ENCODE measurements at places on chromosomes 5 and 9.

GRCh38 chr9:134265078-134265477, 61.2 kb upstream of the RXRA start:
- DNase-seq, result no peak

- no peak for DNase-seq
These were observed 13.2 kb downstream of the TMEM8B start for GRCh38 chr9:35842020-35842745.

- DNase-seq, result no peak
These were observed 96.5 kb downstream of the FGF10 start for GRCh38 chr5:44292736-44293135.

GRCh38 chr5:150446088-150446487, 3.5 kb downstream of the RPS14 start:
- no peak for DNase-seq

- no peak for DNase-seq
These were observed 159.3 kb downstream of the SYK start for GRCh38 chr9:90960941-90961340.

DNA sequence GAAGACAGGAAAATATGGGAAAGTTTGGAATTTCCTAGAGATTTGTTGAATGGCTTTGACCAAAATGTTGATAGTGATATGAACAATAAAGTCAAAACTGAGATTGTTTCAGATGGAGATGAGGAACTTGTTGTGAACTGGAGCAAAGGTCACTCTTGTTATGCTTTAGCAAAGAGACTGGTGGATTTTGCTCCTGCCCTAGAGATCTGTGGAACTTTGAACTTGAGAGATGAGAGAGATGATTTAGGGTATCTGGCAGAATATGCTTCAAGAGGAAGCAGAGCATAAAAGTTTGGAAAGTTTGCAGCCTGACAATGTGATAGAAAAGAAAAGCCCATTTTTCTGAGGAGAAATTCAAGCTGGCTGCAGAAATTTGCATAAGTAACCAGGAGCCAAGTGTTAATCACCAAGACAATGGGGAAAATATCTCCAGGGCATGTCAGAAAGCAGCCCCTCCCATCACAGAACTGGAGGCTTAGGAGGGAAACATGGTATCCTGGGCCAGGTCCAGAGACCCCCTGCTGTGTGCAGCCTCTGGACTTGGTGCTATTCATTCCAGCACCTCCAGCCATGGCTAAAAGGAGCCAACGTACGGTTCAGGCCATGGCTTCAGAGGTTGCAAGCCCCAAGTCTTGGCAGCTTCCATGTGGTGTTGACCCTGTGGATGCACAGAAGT, 114.3 kb upstream of the STARD4 start:
- DNase-seq, result no peak

- no peak for DNase-seq
These were observed 206.4 kb downstream of the C9orf50 start for GRCh38 chr9:129414377-129414992.

DNA sequence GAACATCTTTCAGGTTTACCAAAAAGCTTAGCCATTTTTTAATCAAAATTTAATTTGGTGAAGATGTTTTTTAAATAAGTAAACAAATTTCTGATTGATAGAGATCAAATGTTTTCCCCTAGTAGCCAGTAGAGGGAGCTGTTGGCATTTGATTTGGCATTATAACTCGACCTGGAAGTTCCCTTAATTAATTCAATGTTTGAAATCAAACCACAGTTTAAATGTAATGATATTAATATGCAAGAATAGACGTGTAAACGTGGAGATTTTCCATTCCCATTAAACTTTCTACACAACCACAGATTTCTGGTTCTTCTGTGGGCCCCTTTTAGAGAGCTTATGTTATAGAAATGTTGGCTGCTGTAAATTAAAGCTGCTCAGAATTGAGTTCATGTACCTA, 148.1 kb upstream of the MPDZ start:
- DNase-seq, result peak; percentile 70

GRCh38 chr5:173704615-173705511, 88.4 kb upstream of the BOD1 start:
- DNase-seq, result no peak

- DNase-seq, result no peak
These were observed 420.1 kb upstream of the MEF2C start for GRCh38 chr5:89303033-89303480.

DNA sequence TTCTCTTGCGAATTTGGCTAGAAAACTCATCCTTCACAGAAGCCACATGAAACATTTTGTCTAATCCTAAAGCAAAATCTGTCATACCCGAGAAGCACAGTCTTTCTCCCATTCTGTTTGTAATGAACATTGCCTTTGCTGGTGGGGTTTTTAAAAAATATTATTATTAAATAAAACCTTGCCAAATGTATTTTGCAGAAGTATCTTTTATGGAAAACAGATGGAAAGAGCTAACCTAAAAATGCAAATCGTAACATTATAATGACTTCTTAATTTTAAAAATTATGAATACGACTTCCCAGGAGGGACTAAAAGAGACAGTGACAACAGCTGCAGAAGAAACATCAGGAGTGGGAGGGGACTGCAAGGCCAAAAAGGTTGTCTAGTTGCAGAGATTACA, 246.3 kb upstream of the TAS2R1 start:
- DNase-seq, result no peak

DNA sequence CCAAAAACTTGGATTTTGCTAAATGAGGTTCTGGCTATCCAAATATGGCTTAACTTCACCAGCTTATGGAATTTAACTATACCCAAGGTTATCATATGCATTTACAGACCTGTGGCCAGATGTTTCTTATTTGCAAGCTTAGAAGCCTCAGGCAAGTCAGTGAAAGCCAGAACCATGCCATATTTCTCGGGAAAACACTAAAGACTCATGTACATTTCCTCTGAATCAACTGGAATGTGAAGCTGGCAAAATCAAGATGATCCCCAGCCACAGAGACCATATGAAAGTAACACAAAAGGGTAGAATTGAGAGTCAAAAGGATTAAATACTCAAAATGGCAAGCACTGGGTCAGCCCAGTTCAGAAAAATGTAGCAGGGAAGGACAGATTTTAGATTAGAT, 76.4 kb upstream of the SLC1A1 start:
- DNase-seq, result no peak

- DNase-seq, result no peak
These were observed 294.3 kb downstream of the EPB41L4A start for GRCh38 chr5:112124788-112125187.

DNA sequence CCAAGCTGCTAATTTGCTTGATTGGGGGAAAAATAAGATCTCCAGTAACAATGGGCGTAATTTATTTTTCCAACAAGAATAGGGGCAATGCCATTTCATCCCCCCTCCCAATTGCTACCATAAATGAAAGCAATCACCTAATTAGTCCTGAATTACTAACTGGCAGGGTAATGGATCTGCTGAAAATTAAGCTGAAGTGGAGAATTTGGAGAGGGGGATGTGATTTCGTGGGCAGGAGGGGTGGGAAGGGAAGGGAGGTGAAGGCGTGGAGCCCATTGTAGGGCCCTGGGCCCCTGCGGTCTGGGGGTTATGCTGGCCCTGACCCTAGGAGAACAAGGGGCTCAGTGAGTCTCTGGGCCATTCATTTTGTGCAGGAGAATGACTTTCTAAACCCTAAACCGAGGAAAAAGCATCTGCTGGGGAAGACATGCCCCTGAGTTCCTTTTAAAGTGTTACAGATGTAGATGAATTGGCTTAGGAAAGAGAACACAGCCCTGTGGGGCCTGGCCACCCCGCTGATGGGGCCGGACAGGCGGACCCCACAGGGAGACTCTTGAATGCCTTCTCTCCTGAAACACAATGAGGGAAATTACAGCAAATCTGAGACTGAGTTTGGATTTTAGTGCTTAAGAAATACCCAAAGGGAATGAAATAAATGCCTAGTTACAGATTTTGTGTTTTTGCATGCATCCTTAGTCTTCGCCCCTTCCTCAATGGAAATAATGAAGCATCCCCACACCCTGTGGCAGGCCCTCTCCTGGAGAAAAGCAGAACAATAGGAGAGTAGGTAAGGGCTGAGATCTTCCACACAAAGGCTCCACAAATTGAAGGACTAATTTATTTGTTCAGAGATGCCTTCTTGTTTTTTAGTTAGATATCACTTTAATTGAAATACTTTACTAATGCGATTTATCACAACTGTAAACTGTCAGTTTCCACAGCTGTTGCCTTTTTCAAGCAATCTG, 143.2 kb downstream of the PSAT1 start:
- DNase-seq, result no peak

- no peak for DNase-seq
These were observed 80.3 kb downstream of the BOD1 start for GRCh38 chr5:173535976-173536639.

DNA sequence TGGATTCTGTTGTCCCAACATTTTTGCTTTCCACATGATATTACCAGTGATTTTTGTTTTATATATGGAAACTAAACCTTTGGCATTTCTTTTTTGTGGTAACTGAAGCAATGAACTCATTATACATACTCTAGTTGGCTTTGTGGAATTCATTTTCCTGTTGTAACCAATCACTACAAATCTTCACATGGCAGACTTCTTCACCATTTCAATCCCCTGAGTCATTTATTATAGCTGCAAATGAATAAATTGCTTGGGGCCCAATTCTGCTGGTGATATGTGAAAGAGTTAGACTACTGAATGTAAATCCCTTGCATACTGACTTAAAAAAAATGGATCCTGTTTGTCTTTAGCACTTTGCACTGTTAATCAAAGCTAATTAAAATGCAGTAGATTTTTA, 1709.6 kb upstream of the WWC1 start:
- DNase-seq, result no peak

DNA sequence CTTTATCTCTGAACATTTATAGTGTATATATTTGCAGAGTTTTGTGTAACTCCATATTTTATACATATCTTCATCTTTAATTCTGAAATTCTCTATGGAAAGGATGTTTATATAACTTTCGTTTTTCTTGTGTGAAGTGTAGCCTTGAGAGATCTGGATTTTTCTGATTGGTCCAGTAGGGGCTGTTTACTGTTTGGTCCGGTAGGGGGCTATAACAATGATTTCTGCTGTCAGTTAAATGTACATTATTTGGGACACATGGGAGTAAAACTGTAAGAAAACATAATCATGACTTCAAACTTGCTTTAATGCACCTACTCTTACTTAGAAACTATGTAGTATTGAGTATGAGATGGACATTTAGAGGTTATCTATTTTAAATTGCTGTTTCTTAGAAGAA, 527.1 kb upstream of the ARRDC3 start:
- DNase-seq, result no peak

DNA sequence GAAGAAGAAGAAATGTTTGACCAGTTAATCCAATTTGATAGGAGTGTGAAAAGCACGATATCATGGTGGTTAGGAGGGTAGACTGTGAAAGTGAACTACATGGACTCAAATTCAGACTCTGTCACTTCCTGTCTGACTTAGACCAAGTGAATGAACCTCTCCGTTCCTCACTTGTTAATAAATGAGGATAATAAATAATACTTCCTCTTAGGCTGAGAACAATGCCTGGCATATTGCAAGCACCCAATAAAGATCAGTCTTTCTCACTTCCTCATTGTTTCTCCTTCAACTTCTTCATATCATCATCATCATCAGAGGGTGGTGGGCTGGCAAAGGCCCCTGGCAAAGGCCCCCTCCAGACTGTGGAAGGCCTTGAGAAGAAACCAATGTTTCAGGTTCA, 148.7 kb downstream of the CDK5RAP2 start:
- DNase-seq, result no peak

DNA sequence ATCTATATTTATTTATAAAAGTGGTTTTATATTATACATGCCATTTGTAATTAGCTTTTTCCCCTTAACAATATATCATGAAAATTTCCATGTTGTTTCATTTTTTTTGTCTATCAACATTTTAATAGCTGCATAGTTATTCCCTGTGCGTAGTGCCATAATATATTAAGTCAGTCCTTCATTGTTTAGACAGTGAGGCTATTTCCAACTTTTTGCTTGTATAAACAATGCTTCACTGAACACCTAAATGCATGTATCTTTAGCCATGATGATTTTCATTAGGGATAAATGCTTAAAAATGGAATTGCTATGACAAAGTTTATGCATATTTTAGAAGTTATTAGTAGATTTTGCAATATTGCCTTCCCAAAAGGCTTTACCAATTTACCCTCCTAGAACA, 80.7 kb upstream of the STC2 start:
- DNase-seq, result no peak

DNA sequence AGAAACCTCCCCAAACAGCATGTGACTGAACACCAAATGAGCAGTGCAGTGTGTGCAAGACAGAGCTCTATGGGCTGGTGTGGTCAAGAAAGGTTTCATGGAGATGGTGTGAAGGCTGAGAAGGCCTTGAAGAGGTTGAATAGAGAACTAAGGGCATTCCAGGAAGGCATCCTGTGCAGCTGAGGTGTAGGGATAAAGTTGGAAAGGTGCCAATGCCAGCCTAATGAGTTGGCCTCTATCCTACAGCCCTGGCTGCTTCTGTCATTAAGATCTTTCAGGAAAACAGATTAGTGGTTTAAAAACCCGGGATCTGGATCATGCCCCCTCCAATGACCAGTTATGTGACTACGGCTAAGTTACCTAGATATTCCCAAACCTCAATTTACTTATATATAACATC, 4.0 kb downstream of the HDAC3 start:
- DNase-seq, result no peak

GRCh38 chr5:54794135-54794975, 191.0 kb downstream of the ESM1 start:
- no peak for DNase-seq

- DNase-seq, result no peak
These were observed 8.3 kb downstream of the HABP4 start for GRCh38 chr9:96458226-96458625.

GRCh38 chr9:6723881-6724420, 33.8 kb upstream of the KDM4C start:
- no peak for DNase-seq

- no peak for DNase-seq
These were observed 5.5 kb downstream of the MRNIP start for GRCh38 chr5:179852993-179853547.

- DNase-seq, result no peak
These were observed 73.7 kb downstream of the INSL6 start for GRCh38 chr9:5111696-5112095.

DNA sequence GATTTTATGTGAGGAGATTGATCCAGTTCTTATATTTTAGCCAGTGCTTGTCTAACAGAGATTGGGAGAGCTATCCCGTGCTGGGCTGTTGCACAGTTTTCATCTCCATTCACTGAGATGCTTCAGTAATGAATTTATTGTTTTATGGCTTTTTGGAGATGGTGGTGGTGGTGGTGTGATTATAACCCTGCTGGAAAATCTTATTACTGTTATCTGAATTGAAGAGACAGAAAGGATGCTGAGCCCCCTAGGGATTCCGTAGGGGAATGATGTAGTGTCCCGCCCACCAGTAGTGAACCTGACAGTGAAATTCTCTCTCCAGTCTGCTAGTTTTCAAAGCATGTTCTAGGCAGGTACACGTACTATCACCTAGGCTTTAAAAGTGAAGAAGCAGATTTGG, 1.9 kb downstream of the RAI14 start:
- DNase-seq, result no peak

GRCh38 chr5:144173766-144174165, 3.1 kb downstream of the KCTD16 start:
- DNase-seq, result no peak
